Tibial nerve (tissue), 4 donors: ENCODE measurements at places on chromosomes 11 and 22.

GRCh38 chr11:69249311-69250185 lies 44.4 kb upstream of the MYEOV start:
- no peak for DNase-seq

- DNase-seq, result no peak
Measured at GRCh38 chr22:44665115-44665514, 36.9 kb upstream of the PRR5 start.

DNA sequence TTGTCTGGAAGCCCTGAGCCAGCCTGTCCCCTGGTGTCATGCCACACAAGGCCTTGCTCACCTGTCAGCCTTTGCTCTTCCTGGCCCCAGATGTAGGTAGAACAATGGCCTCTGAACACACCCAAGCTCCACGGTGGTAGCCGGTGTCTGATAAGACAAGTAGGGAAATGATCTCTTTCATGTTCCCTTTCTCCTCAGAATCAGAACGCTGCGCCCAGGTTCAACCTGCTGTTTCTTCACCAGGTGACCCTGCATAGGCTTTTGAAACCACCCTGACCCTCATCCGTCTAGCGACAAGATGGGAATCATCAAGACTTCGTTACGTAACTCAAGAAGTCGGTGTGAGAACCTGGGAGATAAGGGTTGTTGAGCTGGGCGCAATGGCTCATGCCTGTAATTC lies 28.7 kb upstream of the YWHAH start:
- no peak for DNase-seq

- peak; percentile 66 for DNase-seq
Measured at GRCh38 chr11:134120143-134120850, 51.4 kb downstream of the JAM3 start.
